ENCODE measurements at places on chromosomes 2 and 18.

- DNase-seq = no peak
Measured at GRCh38 chr2:129733041-129733440, 246.4 kb upstream of the RAB6C start.

DNA sequence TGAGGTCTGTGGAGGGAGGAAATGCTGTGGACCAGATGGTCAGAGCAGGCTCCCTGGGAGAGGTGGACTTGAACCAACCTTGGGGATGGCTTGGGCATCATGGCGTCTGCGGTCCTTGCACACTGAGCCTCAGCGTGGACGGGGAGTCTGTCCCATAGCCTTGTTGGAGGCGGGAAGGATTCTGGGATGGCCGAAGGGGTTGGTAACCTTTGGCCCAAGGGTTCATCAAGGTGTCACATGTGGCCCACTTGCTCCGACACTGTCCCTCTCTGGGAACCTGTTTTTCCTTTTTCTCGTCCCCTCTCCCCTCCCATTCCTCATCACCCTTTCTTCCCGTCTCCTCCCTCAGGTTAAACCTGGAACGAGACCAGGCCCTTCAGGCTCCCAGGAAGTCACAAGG lies 66.4 kb downstream of the MAPK4 start:
- DNase-seq = no peak

GRCh38 chr2:191304939-191305875 lies 60.0 kb downstream of the MYO1B start:
- peak; percentile 81 for DNase-seq

DNA sequence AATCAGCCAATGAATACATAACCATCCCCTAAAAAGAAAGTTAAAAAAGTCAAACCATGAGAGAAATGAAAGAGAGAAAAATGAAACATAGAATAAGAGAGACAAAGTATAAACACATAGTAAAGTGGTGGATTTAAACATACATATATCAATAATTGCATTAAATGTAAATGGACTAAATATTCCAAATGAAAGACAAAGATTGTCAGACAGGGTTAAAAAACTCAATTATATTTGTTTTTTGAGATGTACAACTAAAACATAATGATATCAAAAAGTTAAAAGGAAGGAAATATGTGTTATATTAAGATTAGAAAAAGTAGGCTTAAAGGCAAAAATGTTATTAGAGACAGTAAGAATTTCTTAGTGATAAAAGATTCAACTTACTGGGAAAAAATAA lies 83.8 kb upstream of the CELF4 start:
- no peak for DNase-seq

DNA sequence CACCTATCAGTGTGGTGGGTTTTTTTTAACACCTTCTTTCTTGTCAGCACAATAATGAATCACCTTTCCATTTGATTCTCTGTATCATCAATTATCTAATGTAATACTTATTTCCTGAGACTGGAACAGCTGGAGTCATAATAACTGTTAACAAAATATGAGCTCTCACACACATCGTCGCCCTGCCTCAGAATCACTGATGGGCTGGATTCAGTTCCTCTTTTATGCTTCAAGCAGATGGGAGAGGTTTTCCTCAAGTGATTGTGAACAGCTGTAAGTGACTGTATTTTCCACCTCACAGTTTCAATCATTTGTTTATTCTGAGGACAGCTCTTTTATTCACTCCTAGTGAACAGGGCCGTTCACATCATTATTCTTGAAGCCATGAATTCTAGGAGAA lies 330.2 kb downstream of the DSC3 start:
- DNase-seq = no peak

DNA sequence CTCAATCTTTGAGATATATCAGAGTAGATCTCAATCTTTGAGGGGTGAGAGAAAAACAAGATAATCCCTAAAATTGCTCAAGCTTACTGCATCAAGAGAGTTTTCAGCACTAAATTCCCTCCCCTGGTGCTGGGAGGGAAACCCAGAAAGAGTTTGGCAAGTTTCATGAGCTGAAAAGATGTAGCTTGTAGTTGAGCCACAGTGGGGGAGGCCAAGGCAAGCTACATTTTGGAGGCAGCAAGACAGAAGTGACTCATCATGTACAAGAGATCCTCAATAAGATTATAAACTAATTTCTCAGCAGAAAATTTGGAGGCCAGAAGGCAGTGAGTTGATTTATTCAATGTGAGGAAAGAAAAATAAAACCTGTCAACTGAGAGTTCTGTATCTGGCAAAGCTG lies 308.2 kb downstream of the PIEZO2 start:
- peak; percentile 75 for DNase-seq

- peak; percentile 86 for DNase-seq
Measured at GRCh38 chr2:12502759-12503158, 214.0 kb upstream of the TRIB2 start.

- peak; percentile 54 for DNase-seq
Measured at GRCh38 chr2:236843161-236843968, 242.3 kb upstream of the COPS8 start.

DNA sequence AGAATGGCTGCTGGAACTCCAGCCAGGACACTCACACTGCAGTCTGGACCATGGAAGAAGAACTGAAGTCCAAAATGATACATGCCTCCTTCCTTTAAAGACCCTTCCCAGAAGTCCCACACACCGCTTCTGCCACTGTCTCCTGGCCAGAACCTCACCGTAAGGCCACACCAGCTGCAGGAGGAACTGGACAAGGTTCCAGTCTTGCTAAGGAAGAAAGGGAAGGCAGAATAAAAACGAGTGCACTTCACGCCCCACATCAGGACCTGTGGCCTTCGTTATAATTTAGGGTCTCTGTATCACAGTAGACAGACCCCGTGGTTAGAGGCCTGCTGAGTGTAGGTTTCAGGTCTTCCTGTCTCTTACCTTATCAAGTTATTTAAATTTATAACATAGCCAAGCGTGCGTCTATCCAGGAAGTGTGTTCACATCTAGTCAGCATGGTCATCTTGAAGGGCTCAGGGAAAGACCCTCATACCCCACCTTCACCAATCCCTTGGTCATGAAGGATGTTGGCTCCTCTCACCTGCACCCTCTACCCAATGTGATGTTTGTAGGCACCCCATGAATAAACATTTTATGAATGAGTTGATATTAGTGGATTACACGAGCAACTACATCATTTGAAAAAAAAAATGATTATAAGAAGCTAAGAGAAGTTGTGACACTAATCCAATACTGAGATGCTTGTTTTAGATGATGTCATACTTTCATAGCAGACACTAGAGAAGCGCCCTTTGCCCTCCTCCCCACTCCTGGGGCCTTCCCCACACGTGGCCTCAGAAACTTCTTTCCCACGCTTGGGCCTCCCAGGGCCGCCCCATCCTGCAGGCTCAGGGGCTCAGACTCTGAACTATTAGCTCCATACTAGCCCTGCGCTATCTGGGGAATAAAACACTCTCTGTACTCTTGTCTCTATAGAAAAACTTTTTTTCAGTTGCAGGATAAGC lies 157.6 kb downstream of the FAM210A start:
- DNase-seq = no peak

DNA sequence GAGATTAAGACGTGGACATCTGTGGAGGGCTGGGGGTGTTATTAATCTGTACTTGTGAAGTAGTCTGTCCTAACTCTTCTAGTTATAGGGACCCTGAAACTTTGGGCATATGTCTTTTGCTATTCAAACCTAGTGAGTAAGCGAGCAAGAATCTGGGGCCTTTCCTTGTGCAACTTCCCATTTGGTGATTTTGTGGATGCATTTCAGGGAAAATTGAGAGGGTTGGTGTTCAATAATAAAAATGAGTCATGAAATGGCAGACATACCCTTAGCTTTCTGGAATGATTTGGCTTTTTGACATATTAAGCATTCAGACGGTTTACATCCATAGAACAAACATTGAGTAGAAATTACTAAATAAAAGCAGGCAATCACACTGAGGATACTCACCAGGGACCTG lies 17.0 kb downstream of the COL4A4 start:
- DNase-seq = peak; percentile 72

DNA sequence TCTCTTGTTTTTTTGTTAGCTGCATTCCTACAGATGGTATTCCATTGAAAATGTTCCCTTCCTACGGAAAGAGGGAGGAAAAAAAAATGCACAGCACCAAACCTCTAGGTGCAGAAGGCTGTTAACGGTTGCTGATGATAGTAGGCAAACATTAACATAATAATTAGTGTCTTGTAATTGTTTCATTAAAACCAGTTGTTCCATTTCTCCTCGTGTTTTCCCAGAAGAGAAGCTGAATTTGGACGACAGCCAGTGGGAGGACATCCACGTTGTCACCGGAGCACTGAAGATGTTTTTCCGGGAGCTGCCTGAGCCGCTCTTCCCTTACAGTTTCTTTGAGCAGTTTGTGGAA lies 494.7 kb downstream of the ARHGAP15 start:
- DNase-seq = no peak
